ENCODE measurements at places on chromosomes 11 and 22.

DNA sequence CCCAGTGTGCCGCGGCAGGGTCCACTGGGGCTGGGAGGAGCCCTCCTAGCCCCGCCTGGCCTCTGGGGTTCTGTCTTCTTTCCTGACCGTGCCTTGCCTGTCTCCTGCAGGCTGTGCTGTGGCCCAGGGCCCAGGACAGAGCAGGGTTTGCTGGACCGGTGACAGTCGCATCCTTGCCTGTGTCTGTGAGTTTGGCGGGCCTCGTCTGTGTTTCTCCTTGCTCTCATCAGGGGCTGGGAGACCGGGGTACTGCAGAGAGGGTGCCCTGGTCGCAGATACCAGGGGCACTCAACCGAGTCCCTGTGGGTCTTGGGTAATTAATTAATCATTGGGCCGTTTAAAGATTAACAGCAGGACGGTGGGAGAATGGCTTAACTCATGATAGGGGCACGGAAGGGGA lies 29.9 kb downstream of the RPL3 start:
- no peak overlapping the region for H3K4me3 ChIP-seq
- no peaks in the 10 kb centered on the region for H3K27me3 ChIP-seq
- DNase-seq = no peak

DNA sequence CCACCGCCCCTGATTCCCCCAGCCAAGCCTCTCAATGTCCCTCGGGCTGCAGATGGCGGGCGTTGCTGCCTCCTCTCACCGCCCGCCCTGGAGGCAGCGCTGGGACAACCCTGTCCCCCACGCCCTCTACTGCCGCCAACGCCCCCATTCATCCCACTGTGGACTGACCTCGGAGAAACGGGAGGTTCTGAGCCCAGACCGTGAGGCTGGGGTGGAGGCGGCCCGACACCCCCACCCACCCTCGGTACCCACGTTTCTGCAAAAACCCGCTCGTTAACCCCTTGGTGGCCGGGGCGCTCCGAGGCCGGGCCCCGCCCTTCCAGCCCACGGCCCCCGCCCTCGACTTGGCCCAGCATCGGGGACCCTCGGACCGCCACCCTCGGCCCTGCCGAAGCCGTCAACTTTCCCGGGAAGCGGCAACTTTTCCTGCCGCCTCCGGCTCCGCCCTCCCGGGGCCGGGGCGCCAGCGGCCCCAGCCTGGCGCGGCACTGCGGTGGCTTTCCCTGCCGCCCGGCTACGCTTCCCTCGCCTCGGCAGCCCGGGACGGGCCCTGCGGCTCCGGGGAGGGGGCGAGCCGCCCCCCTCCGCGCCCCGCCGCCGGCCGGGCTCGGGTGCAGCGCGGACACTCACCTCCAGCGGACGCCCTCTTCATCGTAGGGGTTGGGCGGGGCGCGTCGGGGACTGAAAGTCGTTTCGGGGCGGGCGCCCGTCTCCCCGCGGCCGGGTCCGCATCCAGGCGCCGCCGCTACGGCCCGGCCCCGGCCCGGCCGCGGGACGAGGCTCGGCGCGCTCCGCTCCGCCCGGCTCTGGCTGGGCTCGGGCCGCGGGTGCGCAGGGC lies 458 bp downstream of the RTN4R start:
- H3K4me3 ChIP-seq = no peak overlapping the region
- peak; percentile 20 for DNase-seq
- no peaks in the 10 kb centered on the region for H3K27me3 ChIP-seq
- H3K4me1 ChIP-seq = peaks cover 25% of the 10 kb centered on the region
- H3K36me3 ChIP-seq = no peaks in the 10 kb centered on the region
- peak overlapping the region; percentile 55 for H3K27ac ChIP-seq

- H3K36me3 ChIP-seq = no peaks in the 10 kb centered on the region
- no peak overlapping the region for H3K27ac ChIP-seq
- no peak overlapping the region for H3K4me3 ChIP-seq
- H3K27me3 ChIP-seq = no peaks in the 10 kb centered on the region
- peak; percentile 50 for DNase-seq
- H3K4me1 ChIP-seq = no peaks in the 10 kb centered on the region
These were observed 393.5 kb downstream of the BUD13 start for GRCh38 chr11:116379185-116379828.

GRCh38 chr11:62395885-62396551 lies 22.8 kb upstream of the SCGB1A1 start:
- no peak for DNase-seq
- H3K36me3 ChIP-seq = no peaks in the 10 kb centered on the region
- H3K27ac ChIP-seq = no peak overlapping the region
- H3K27me3 ChIP-seq = no peaks in the 10 kb centered on the region
- no peak overlapping the region for H3K4me3 ChIP-seq
- H3K4me1 ChIP-seq = peaks cover 17% of the 10 kb centered on the region

- no peak for DNase-seq
- H3K4me1 ChIP-seq = peaks cover 17% of the 10 kb centered on the region
- no peaks in the 10 kb centered on the region for H3K36me3 ChIP-seq
- H3K27me3 ChIP-seq = no peaks in the 10 kb centered on the region
- H3K27ac ChIP-seq = no peak overlapping the region
These were observed 27.5 kb downstream of the ADAMTS8 start for GRCh38 chr11:130400781-130401483.

- no peaks in the 10 kb centered on the region for H3K4me1 ChIP-seq
- peak; percentile 51 for DNase-seq
- H3K4me3 ChIP-seq = no peak overlapping the region
- no peak overlapping the region for H3K27ac ChIP-seq
- H3K36me3 ChIP-seq = no peaks in the 10 kb centered on the region
These were observed 20.8 kb upstream of the IL18BP start for GRCh38 chr11:71977743-71978418.

GRCh38 chr22:37223965-37224551 lies 11.8 kb upstream of the SSTR3 start:
- no peak for DNase-seq
- no peaks in the 10 kb centered on the region for H3K36me3 ChIP-seq
- no peaks in the 10 kb centered on the region for H3K4me1 ChIP-seq
- H3K4me3 ChIP-seq = no peak overlapping the region

DNA sequence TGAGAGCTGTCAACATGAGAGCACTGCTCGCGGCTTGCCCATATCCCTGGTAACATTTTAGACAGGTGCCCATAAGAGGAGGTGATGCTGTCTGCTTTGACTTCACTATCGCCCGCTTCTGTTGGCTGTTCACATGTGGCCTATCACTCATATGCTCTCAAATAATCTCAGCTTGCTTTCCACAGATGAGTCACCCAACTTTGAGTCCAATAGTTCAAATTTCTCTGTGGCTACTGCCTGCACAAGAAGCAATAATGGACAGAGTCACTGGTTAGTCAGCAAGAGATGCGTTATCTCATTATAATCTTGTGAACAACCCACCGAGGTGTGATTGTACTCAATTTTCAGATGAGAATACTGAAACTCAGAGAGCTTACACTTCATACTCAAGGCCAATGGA lies 1714.1 kb downstream of the LRRC4C start:
- DNase-seq = no peak
- H3K4me3 ChIP-seq = no peak overlapping the region
- no peaks in the 10 kb centered on the region for H3K36me3 ChIP-seq
- H3K27ac ChIP-seq = no peak overlapping the region

DNA sequence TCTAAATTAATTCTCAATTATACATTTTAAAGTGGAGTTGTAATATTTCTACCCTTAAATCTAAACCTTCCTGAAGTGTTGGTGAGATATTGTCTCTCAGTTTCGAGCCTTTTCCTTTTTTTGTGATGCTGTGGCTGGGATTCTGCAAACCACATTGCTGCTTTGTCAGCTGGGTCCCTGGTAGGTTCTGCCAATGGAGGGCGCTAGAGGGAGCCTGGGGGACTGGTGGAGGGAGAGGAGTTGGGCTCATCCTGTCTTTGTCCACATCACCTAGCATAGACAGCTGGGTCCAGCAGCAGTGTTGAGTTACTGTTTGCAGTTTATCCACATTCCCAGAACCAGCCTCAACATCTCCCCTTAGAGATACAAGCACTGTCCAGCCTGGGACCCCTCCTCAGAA lies 41.0 kb downstream of the TRAF6 start:
- no peaks in the 10 kb centered on the region for H3K27me3 ChIP-seq
- DNase-seq = no peak
- H3K4me3 ChIP-seq = no peak overlapping the region
- peaks cover 14% of the 10 kb centered on the region for H3K4me1 ChIP-seq
- H3K27ac ChIP-seq = no peak overlapping the region
- no peaks in the 10 kb centered on the region for H3K36me3 ChIP-seq

DNA sequence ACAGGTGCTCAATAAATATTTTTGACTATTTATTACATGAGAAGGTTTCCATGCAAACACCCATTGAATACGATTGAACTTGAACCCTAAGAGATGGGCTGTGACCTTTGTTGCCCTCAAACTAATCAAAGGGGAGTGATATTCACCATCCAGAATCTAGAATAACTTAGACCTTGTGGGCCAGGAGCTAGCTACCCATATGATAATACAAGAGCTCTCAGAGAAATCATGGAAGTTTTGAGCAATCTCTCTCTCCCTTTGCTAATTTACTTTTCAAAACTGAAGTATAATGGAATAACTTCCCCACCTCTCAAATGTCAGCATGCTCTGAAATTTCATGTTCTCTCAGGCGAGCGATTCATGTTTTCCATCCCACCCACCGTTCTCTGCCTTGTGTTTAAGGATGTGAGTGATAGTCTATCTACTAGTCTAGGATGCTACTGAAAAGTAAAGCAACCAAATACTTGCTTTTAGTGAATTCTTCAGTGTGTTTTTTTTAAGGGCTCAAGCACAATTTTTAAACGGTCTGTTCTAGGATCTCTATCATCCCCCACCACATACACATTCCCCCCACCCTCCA lies 33.3 kb downstream of the BARX2 start:
- no peaks in the 10 kb centered on the region for H3K27me3 ChIP-seq
- H3K4me3 ChIP-seq = no peak overlapping the region
- no peaks in the 10 kb centered on the region for H3K4me1 ChIP-seq
- no peak for DNase-seq
- H3K36me3 ChIP-seq = no peaks in the 10 kb centered on the region

- no peak for DNase-seq
- peaks cover 19% of the 10 kb centered on the region for H3K4me1 ChIP-seq
- no peaks in the 10 kb centered on the region for H3K36me3 ChIP-seq
- no peaks in the 10 kb centered on the region for H3K27me3 ChIP-seq
- H3K4me3 ChIP-seq = no peak within 1 kb of the TSS
These were observed at the start of gene P2RX3 for GRCh38 chr11:57338142-57338541. P2RX3 (plus strand) TSS chr11:57338352; CDS start chr11:57338551, 199 bp downstream.

- H3K27me3 ChIP-seq = no peaks in the 10 kb centered on the region
- no peak overlapping the region for H3K27ac ChIP-seq
- no peaks in the 10 kb centered on the region for H3K36me3 ChIP-seq
- peak; percentile 38 for DNase-seq
- H3K4me1 ChIP-seq = peaks cover 21% of the 10 kb centered on the region
These were observed 50.3 kb upstream of the TTLL12 start for GRCh38 chr22:43237280-43237679.

GRCh38 chr11:8732748-8733241 lies 50.2 kb downstream of the RPL27A start:
- peaks cover 28% of the 10 kb centered on the region for H3K4me1 ChIP-seq
- peak; percentile 70 for DNase-seq
- no peaks in the 10 kb centered on the region for H3K27me3 ChIP-seq
- H3K4me3 ChIP-seq = no peak overlapping the region

- no peak overlapping the region for H3K4me3 ChIP-seq
- peaks cover 14% of the 10 kb centered on the region for H3K36me3 ChIP-seq
These were observed 28.7 kb downstream of the CEP164 start for GRCh38 chr11:117356126-117356890.

DNA sequence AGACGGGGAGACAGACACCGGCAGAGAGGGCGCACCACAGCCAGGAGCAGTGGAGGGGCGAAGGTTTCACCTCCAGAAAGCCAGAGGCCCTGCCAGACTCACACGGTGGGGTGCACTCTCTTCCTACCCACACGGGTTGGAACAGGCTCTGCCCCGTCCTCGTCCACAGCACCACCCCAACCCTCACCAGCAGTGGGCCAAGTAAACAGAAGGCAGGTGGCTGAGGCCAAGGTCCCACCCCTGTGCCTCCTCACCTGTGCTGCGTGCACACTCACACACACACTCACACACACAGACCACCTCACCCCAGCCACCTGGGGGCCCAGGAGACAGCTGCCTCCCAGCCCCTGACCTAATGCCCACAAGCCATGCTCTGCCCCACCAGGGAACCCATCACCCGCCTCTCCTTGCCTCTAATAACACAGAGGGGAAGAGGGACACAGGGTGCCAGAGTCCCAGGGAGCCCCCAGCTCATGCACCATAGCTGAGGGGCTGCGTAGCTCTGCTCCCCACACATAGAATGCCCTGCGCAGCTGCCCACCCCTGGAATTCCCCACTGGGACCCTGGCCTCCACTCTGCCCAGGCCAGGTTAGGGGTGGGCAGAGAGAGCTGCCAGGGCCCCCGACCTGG lies 3.1 kb downstream of the CYB5R3 start:
- no peak overlapping the region for H3K4me3 ChIP-seq
- peaks cover 72% of the 10 kb centered on the region for H3K4me1 ChIP-seq
- no peaks in the 10 kb centered on the region for H3K27me3 ChIP-seq
- peak overlapping the region; percentile 90 for H3K27ac ChIP-seq
- DNase-seq = peak; percentile 54
- H3K36me3 ChIP-seq = no peaks in the 10 kb centered on the region

DNA sequence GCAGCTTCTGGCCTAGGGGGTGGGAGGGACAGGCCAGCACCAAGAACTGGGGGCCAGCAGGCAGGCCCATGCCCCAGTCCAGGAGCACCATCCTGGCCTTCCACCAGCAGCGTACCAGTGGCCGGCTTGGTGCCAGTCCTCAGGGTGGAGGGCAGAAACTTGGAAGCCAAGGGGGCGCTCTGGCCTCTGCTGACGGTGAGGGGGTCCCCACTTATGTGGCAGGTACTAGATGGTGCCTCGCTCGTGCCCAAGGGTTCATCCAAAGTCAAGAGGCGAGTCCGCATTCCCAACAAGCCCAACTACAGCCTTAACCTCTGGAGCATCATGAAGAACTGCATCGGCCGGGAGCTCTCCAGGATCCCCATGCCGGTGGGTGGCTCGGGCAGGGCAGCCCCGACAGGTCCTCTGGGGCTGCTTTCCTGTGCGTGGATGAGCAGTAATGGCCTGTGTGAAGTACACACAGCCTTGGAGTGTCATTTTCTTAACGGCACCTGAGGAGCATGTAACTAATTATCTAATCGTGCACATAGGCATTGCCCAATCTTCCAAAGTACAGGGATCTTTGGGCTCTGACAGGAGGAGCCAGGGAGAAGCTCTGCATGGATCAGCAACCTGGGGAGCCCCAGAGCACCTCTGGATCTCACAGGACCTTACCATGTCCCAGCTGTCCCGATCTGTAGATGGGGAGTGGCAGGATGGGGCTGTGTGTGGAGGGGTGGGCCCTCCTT lies 79.1 kb downstream of the MORC2 start:
- H3K27me3 ChIP-seq = no peaks in the 10 kb centered on the region
- no peaks in the 10 kb centered on the region for H3K36me3 ChIP-seq
- H3K27ac ChIP-seq = no peak overlapping the region
- no peak for DNase-seq
- H3K4me1 ChIP-seq = no peaks in the 10 kb centered on the region

DNA sequence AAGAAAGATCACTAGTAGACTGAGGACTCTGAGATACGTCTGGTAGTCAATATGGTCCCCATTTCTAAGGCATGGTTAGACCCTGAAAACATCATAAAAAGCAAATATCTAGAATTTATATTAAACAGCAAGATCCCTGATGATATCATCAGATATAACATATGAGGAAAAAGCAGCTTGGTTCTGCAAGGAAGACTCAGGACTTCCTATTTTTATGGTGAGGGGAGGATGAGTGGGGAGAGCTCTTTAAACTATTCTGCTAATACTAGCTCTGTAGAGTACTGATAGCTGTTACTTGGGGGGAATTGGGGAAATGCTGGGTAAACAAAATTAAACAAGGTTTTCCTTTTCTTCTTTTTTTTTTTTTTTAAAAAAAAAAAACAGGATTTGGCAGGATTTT lies 235.8 kb downstream of the SWAP70 start:
- H3K4me3 ChIP-seq = no peak overlapping the region
- H3K27ac ChIP-seq = no peak overlapping the region
- no peak for DNase-seq
- H3K27me3 ChIP-seq = no peaks in the 10 kb centered on the region
- no peaks in the 10 kb centered on the region for H3K4me1 ChIP-seq

Data from body of pancreas (tissue), 4 donors.